ENCODE measurements at places on chromosomes 5 and 9.

GRCh38 chr9:12141422-12141821 lies 551.8 kb upstream of the TYRP1 start:
- DNase-seq: no peak

DNA sequence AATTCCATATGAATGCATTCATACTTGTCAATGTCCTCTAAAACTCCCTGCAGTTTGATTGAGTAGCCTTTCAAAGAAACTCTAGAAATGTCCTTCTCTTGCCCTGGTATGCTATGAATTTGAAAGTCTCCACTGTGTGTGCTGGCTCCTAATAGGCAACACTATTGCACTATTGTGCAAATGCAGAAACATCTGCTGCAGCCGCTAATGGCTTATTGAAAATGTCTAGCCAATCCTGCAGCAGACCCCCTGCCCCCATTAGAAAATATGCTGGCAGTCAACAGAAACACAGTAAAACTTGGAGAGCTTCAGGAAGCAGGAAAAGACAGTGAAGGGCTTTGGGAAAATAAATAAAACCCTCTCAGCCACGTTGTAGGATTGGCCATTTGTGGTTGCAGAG lies 87.3 kb upstream of the GRAMD2B start:
- DNase-seq: no peak

GRCh38 chr5:61352612-61353156 lies 20.6 kb downstream of the ZSWIM6 start:
- no peak for DNase-seq

GRCh38 chr9:84357275-84357674 lies 16.7 kb upstream of the SLC28A3 start:
- DNase-seq: no peak

DNA sequence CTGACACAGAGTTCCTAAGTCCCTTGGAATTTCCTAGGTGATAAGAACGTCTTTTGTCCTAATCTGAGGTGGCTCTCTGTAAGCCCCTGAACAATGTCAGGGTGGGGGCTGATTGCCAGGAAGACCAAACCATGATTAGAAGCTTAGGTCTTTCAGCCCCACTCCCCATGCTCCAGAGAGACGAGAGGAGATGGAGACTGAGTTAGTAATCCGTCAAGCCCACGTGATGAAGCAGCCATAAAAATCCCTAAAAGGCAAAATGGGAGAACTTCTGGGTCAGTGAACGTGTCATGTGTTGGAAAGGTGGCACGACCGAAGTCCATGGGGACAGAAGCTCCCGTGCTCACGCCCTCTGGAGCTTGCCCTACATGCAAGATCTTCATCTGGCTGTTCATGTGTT lies 85.6 kb downstream of the RAD23B start:
- DNase-seq: no peak

- DNase-seq: no peak
Observed at GRCh38 chr9:132461281-132461896, 51.4 kb downstream of the CFAP77 start.

DNA sequence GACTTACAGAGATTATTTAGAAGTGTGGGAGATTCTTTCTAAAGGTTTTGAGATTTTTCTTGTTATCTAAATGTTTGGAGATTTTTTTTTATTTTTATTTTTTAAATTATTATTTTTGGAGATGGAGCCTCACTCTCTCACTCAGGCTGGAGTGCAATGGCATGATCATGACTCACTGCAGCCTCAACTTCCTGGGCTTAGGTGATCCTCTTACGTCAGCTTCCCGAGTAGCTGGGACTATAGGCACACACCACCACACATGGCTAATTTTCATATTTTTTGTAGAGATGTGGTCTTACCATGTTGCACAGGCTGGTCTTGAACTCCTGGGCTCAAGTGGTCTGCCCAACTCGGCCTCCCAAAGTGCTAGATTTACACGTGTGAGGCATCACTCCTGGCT lies 694.5 kb downstream of the TLE1 start:
- no peak for DNase-seq

- DNase-seq: no peak
Observed at GRCh38 chr5:100877274-100877673, 25.8 kb downstream of the ST8SIA4 start.

GRCh38 chr9:114694719-114695269 lies 12.8 kb upstream of the TEX48 start:
- no peak for DNase-seq

- DNase-seq: no peak
Observed at GRCh38 chr9:76475686-76476085, 16.7 kb downstream of the GCNT1 start.

GRCh38 chr9:112838342-112838741 lies 52.3 kb downstream of the SLC46A2 start:
- DNase-seq: no peak

GRCh38 chr9:124019771-124020519 lies 8.4 kb downstream of the LHX2 start:
- DNase-seq: no peak

DNA sequence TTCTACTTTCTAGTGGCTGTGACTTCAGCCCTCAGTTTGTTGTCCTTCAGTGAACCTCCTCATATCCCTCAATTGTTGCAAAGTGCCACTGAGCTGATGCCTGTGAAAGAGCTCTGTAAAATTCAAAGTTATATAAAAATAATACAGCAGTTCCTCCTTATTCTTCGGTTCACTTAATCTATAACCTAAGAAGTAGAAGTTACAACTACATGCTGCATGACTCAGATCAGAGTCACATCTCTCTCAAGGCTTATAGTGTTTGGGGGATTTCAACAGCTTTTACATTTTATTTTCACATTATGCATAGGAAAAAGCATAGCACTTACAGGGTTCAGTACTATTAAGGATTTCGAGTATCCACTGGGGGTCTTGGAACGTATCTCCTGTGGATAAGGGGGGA lies 25.1 kb upstream of the GCNT1 start:
- DNase-seq: no peak

DNA sequence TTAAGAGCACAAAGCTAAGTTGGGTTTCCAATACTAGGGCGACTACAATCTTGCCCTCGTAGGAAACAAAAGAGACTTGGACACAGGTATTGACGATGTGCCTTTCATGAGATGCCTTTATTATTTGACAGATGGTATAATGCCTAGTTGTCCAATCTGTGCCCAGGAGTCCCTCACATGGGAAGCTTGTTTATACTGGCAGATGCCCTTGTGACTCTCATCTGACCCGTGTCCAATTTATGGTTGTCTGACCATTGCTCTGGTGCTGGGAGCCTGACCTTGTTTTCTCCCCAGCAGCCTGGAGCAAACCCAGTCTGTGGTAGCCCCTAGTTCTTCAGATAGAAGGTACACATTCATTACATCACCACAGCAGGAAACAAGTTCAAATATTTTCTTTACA lies 511.7 kb downstream of the AGTPBP1 start:
- DNase-seq: no peak

DNA sequence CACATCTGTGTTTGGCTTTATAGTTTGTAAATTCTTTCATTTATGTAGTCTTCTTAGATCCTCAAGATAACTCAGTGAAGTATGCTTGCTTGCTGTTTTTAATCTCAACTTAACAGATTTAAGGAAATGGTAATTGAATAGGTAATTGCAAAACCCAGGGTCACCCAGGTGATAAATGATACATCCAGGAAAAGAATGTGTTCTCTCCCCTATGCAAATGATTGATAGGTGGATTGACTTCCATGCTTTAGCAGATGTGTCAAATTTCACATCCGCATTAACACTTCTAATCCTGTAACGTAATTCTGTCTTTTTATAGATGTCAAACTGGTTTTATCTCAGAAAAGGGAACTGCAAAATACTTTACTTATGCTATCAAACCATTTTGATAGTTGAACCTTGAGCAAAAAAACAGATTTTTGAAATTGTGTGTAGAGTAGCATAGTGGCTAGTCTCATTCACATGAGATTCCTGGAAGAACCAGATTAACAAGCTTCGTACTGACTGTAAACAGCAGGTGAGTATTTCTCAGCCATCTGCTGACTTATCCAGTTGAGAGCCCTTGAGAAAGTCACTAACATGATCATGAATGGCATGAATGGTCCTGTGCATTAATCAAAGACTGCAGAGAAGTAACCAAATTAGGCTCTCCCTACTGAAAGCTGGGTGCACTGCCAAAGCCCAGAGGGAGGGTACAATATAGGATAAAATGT lies 86.7 kb upstream of the PAM start:
- no peak for DNase-seq

GRCh38 chr9:120507936-120508510 lies 71.9 kb downstream of the CDK5RAP2 start:
- DNase-seq: peak; percentile 58

Data from Ammon's horn (tissue), 1 donor.